HT1080 (cell line): ENCODE measurements at places on chromosomes 5 and 9.

DNA sequence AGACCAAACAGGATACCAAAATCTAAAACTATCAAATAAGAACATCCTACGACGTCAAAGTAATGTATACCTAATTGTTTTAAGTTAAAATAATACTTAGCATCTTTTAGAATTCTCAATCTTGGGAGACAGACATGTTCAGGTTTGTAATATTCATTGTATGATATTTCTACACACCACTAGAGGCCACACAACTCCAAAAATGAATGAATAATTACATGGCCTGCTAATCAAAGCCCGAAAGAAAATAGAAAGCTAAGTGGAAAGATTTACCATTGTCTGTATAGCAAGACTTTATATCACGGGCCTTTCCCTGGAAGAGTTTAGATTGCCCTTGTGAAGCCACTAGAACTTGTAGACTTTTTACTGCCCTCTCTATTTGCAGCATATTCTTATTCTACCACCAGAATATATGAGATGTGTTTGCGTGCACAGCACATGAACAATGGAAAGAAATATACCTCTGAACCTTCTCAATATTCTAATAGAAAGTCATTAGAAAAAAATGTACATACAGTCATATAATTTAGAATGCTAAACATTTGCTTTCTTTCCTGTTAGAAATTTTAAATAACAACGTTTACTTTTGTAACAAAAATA lies 380.1 kb upstream of the NUDT12 start:
- no peak for DNase-seq

DNA sequence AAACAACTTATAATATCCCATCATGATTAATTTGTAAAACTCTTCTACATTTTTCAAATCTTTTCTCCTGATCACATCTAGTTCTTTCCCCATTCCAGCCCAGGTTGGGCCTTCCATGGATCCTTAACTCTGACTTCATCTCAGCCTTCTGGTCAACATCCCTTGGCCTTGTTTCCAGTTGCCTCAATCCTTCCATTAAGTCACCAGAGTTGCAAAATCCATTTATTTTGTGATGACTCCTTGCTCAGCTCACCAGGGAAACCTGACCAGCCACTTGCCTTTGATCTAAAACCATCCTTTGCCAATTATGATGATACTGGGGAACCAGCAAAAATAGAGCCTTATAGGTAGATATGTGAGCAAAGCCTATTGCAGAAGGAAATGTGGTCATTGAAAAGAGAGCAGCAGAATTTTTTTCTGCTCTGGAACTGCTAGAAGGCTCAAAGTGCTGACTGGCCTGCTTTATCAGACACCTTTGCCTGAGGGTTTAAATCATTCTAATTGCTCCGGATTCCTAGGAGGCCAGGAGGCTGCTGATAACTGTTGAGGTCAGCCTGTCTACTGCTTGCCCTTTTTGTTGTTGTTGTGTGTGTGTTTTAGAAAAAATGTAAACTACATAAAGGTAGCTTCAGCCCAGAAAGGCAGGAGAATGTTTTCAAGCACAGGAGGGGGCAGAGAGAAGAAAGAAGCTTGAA lies 512.2 kb upstream of the GRIA1 start:
- no peak for DNase-seq

- DNase-seq = no peak
Observed at GRCh38 chr5:37836592-37837413, 3.0 kb downstream of the GDNF start.

- DNase-seq = no peak
Observed at GRCh38 chr9:6543204-6543603, 102.3 kb downstream of the GLDC start.

GRCh38 chr5:88876714-88877113 lies 6.3 kb downstream of the MEF2C start:
- no peak for DNase-seq
